Lung microvascular endothelial cell (primary cell): ENCODE measurements at places on chromosomes 3 and 15.

- DNase-seq = no peak
Observed at GRCh38 chr15:80399508-80399907, 4.7 kb upstream of the ARNT2 start.

DNA sequence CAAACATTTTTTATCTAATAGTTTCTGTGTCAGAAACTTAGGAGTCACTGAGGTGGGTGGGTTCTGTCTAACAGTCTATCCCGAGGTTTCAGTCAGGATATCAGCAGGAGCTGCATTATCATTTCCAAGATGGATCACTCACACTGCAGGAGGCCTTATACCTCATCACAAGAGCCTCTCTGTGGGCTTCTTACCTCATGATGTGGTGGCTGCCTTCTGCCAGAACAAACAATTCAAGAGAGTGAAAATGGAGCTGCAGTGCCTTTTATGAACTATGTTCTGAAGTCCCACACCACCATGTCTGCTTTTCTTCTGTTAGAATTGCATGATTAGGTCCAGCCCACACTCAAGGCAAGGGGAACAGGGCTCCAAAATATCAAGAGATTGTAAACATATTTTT, 27.9 kb downstream of the RFX7 start:
- peak; percentile 4 for DNase-seq

DNA sequence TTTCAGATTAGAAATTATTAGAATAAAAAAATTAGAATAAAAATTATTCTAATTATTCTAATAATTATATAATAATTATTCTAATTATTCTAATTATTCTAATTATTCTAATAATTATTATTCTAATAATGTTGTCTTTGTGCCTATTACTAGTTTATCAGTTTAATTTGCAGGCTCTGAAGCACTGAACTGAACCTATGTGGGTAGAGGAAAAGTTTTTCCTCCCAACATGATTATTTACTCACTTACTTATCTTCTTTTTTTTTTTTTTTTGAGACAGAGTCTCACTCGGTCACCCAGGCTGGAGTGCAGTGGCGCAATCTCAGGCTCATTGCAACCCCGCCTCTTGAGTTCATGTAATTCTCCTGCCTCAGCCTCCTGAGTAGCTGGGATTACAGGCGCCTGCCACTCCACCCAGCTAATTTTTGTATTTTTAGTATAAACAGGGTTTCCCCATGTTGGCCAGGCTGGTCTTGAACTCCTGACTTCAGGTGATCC, 39.7 kb upstream of the C15orf39 start:
- no peak for DNase-seq

- DNase-seq = no peak
Observed at GRCh38 chr15:31265871-31266711, 60.5 kb upstream of the KLF13 start.

DNA sequence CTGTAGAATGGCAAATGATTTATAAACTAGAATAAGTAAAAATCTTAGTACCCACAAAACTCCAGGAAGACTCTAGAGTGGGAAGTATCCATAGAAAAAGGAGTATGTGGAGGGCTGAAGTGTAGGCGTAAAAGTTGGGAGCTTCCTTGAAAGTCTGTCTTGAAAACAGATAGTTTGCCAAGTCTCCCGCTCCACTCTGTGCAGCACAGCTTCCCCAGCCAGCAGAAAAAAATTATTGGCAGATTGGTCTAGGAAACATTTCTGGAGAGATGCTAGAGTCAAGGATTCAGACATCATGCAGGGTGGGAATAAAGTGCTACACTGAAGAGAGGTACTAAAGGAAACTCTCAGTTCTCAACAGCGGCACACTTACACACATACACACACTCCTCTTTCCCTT, 53.4 kb upstream of the CD200R1L start:
- no peak for DNase-seq

DNA sequence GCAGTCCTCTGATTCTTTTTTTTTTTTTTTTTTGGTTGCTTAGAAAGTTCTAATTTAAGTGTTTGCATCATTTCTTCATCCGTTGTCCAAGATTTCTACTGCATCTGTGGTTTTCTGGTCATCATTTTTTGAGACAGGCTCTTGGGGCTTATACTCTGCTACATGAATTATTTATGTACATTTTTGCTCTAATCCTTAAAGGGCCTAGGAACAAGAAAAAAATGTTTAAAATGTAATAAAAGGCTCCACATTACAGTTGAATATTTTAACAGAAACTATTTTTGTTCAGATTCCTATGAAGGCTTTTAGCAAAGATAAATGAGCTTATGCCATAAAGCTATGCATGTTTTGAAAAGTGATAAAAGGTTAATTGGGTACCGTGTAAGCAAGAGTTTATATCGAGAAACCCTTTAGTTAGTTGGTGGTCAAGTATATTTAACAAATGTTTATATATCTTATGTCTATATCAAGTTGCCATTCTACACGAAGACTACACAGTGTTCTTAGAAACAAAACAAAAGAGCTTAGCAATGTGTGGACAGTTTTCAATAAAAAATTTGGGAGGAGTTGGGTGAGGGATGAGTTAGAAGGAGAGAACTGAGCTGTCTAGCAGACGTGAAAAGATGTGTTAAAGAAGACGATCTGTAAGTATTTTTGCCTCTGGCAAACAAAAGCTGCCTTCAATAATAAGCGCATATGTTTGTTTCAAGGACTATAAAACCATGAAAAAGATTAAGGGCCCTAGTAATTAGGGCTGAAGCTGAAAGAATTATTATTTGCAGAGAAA, 563.6 kb upstream of the NAALADL2 start:
- DNase-seq = no peak

DNA sequence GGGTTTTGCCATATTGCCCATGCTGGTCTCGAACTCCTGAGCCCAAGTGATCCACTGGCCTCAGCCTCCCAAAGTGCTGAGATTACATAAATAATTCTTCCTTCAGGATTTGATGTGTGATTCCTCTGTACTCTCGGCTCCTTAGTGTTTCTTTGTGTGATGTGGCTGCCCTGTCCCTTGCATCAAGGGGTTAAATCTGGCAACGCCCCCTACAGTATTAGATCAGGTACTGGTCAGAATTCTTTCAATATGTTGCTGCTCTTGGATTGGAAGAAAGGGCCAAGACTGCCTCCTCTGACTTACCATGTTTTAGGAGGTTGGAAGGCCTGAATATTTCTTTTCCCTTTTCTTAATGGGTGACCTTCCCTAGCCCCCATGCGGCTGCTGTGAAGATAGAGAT, 390.6 kb upstream of the WNT5A start:
- no peak for DNase-seq

DNA sequence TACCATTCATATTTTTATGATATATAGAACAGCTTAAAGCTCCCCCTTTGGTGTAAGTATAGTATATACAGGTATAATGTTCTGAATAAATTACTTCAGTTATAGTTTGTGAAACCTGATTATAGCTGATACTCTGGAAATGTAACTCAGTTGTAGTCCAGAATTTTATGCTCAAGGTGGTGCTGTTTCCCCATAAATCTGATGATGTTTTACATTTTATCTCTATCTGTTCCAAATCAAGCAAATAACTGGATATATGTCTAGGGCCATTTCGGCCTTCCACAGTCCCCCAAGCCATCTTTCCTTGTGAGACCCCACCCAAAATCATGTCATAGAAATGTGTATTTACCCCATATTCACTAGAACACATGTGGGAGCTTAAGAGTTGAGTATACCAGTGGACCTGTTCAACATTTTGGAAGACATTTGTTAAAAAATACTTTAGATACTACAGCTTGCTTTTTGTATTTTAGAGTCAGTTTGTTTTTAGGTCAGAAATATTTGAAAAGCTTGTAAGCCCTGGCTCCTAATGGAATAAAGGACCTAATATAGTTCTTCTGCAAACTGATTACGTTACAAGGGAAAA, 107.1 kb downstream of the ATG7 start:
- peak; percentile 84 for DNase-seq

DNA sequence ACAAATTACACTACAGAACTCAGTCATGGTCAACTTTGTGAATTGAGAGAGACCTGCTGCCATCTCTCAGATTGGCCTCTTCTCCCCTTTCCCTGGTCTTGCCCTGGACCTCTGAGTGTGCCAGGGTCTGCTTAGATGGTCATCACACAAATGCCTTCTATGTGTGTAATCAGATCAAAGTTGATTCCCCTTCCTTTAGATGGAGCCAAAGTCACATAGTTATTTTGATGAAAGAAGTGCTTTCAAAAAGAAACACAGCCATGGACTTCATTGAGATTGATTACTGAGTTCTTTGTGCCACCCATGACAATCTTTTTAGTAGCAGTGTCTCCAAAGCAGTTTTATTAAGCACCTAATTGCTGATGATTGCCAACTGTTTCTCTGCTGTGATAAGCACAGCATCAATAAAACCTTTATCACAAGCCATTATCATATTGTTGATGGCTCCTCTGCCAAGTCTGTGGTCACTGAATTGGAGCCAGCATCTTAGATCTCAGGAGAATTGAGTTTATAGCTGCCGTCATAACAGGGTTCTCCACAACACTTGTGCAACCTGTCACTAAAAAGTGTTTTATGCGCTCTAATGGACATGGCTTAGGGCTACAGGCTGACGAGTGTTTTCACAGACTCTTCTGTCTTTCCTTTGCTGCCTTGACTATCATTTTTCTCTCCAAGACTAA, 149.7 kb upstream of the NUDT16 start:
- no peak for DNase-seq

DNA sequence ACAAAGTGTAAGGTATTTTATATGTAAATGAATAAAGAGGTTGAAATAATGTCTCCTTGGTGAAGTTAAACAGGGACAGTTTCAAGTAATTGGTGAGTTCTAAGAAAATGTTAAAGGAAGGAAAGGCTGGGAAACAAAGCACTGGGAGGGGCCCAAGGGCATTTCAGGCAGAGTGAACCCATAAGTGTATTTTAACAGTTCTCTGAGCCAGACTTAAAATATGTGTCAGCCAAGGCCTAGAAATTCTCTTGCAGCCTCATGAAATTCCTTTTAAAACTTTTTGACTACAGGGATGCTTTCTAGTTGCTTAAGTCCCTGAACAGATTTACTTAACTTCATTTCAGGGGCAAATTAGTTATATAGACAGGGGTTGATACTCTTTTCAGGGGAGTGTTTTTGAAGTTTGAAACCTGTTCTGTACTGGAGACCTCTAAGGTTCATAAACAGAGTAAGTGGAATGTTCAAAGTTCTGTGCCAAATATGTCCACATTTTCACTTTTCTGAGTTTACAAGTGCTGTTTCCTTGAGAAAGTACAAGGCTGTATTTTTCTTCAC, 77.6 kb downstream of the GALK2 start:
- DNase-seq = no peak
